Fibroblast of skin of back (primary cell): ENCODE measurements at places on chromosomes 13 and 19.
A peak's percentile ranks its signal among the peaks of the same experiment; 100 is the strongest.

DNA sequence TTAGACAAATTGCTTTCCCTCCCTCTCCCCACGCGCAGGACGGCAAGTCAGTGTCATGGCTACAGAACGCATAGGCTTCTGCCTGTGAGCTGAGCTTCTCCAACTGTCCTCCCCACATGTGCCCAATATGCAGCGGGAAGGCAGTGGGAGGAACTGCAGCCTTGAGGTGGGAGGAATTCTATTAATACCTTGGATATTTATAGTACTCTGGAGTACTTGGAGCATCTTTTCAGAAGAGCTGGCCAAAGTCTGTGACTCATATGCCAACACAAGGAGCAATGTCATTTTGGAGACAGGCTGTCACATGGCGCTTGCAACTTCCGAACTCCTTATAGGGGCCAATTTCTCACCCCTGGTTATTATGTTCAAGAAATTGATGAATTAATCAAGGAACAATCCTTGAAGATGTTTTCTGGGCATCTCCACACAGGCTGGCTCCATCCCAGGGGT, 245.0 kb upstream of the SERP2 start:
- peak; percentile 68 for DNase-seq

- no peak for DNase-seq
These were observed 350.6 kb upstream of the ARGLU1 start for GRCh38 chr13:106918557-106918860.

GRCh38 chr19:5679289-5680083, 830 bp downstream of the MICOS13 start:
- DNase-seq, result no peak

- DNase-seq, result no peak
These were observed 118.7 kb downstream of the RNF17 start for GRCh38 chr13:24882665-24883064.

DNA sequence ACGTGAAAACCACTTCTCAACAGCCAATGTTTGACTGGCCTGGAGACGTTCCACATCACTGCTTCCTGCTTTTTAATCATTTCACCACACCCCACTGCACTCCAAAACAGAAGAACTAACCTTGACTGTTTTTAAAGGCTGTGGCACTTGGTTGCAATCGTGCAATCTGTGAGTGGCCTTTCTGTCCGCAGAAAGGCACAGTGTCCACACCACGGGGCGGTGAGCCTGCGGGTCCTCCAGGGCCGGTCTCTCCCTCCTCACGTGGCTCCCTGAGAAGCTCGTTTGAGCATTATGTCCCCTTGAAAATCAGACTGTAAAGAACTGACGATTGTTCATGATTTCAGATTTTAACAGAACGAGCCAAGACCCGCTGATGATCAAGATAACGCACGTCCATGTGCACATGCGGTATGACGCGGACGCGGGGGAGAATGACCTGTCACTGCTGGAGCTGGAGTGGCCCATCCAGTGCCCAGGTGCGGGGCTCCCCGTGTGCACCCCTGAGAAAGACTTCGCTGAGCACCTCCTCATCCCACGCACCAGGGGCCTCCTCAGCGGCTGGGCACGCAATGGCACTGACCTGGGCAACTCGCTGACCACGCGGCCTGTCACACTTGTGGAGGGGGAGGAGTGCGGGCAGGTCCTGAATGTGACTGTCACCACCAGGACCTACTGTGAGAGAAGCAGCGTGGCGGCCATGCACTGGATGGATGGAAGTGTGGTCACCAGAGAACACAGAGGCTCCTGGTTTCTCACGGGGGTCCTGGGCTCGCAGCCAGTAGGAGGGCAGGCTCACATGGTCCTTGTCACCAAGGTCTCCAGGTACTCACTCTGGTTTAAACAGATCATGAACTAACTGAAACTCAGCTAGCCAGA, 13.0 kb downstream of the PROZ start:
- DNase-seq, result no peak

DNA sequence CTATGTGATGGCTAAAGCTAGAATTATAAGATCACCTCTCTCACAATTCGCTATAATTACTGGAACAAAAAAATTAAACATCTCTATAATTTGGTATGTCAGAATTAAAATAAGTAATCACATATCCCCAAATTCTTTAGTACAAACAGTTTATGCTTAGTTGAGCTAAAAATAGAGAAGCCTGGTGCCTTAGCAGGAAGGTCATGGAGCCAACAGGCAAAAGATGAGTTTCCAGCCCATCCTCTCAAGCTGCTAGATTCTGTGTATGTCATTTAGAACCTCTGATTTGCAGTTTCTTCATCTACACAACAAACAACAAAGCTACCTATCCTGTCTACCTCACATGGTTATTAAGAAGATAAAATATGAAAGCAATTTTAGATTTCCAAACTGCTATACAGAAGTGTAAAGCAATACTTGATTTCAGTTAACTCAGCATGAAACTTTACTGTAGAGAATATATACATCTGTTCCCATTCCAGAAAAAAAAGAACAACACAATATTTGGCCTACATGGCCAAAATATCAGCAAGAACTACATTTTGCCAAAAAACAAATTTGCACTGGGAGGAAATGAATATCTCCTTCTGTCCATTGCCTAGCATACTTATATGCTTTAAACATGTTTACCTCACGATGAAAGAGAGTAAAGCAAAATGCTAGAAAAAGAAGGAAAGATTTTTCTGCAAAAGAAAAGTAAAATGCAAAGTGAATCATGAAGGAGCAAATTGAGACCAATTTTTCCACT, 294.0 kb upstream of the MIR17HG start:
- DNase-seq, result no peak
